ENCODE measurements at places on chromosomes 6 and 20.

DNA sequence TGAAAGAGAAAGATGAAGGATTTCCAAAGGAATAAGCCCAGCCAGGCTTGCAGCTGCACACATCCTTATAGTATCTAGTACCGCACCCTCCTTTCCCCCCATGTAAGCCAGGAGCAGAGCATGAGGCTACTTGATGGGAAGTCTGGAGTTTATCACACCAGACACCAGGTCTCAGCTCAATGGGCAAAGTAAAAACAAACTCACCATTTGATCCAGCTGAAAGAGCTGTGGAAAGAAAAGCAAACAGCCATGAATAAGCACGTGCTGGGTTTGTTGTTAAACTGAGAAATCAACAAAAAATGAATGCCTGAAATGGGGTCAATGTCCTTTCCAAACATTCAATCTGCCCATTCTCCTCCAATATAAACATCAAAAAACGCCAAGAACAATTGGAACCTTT, 50.6 kb upstream of the MAP7 start:
- peak; percentile 83 for DNase-seq
- H3K4me1 ChIP-seq: no peaks in the 10 kb centered on the region
- H3K27ac ChIP-seq: no peak overlapping the region
- no peaks in the 10 kb centered on the region for H3K27me3 ChIP-seq

DNA sequence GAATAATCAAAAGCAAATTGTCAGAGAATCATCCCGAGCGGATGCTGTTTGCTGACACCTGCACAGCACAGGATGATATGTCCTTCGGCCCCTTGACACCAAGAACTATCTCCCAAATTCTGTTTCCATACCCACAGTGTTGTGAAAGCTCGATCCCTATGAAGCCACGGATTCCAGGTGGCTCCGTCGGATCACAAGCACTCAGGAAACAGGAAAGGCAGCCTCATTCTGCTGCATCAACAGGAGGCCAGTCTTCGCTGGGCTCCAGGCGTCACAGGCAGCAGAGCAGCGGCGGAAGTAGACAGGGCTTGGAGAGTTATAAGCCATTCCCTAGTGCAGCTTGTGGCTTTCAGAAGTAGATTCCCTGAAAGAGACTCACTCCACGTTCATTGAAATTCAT, 342.3 kb downstream of the C6orf118 start:
- no peaks in the 10 kb centered on the region for H3K4me1 ChIP-seq
- no peaks in the 10 kb centered on the region for H3K36me3 ChIP-seq
- H3K27me3 ChIP-seq: no peaks in the 10 kb centered on the region

- H3K27me3 ChIP-seq: no peaks in the 10 kb centered on the region
- H3K27ac ChIP-seq: no peak overlapping the region
- no peak for DNase-seq
- H3K4me1 ChIP-seq: no peaks in the 10 kb centered on the region
- H3K4me3 ChIP-seq: no peak overlapping the region
- no peaks in the 10 kb centered on the region for H3K36me3 ChIP-seq
Measured at GRCh38 chr6:34011264-34011663, 134.6 kb downstream of the GRM4 start.

GRCh38 chr6:112036088-112036637, 17.7 kb upstream of the CCN6 start:
- peaks cover 35% of the 10 kb centered on the region for H3K4me1 ChIP-seq
- H3K27ac ChIP-seq: no peak overlapping the region
- no peaks in the 10 kb centered on the region for H3K27me3 ChIP-seq
- no peaks in the 10 kb centered on the region for H3K36me3 ChIP-seq
- no peak overlapping the region for H3K4me3 ChIP-seq
- DNase-seq: no peak

DNA sequence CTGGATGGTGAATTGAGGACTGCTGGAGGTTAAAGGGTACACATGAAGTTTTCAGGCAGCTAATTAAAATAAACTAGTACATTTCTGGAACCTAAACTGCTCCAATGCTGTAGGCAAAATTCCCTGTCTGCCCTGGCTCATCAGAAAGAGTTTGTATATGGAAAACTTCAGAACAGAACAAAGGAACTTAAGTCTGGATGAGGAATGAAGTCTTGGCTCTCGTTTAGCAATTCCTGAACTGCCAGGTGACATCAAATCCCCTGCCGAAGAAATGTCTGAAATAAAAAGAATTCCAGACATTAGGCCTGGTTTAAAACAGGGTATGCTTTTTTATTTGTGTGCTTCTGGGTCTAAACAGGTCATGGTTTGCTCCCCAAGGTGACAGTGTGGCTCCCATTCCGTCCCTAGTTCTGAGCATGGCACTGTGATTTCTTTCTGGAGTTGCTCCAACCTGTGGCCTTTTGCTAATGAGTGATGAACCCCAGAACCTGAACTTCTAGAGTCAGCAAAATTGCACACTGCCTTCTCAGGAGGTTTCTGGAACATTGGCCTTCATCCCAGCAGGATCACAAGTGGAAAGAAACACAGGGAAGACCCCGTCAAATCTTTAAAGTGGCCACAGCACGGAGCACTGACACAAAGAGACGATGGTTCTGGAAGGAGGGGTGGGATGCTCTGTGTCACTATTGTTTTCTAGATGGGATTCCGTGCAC, 129.4 kb upstream of the NAA20 start:
- peaks cover 5% of the 10 kb centered on the region for H3K36me3 ChIP-seq
- H3K27ac ChIP-seq: peak overlapping the region; percentile 91
- peak; percentile 58 for DNase-seq
- H3K4me3 ChIP-seq: peak overlapping the region; percentile 85
- no peaks in the 10 kb centered on the region for H3K27me3 ChIP-seq

GRCh38 chr6:169173532-169174268, 79.9 kb downstream of the THBS2 start:
- H3K4me1 ChIP-seq: no peaks in the 10 kb centered on the region
- no peaks in the 10 kb centered on the region for H3K27me3 ChIP-seq
- no peak overlapping the region for H3K27ac ChIP-seq
- H3K4me3 ChIP-seq: no peak overlapping the region
